HT-29 (cell line): ENCODE measurements at places on chromosomes 4 and X.

DNA sequence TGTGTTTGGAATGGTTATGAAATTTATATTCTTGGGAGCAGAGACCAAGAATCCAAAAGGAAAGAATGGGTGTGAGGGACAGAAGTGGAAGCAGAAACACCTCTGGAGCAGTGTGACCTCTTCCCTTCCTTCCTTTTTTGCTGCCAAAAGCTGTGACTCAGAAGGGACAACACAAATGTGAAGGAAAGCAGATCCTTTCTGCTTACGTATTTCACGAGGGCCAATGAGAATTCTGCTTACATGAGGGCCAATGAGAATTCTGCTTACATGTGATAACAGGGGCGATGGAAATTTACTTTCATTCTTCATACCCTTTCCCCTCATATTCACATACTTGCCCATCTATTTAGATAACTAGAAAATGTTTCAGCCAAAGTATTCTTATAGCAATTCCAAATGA, 404.6 kb downstream of the PRDM5 start:
- DNase-seq = peak; percentile 28

DNA sequence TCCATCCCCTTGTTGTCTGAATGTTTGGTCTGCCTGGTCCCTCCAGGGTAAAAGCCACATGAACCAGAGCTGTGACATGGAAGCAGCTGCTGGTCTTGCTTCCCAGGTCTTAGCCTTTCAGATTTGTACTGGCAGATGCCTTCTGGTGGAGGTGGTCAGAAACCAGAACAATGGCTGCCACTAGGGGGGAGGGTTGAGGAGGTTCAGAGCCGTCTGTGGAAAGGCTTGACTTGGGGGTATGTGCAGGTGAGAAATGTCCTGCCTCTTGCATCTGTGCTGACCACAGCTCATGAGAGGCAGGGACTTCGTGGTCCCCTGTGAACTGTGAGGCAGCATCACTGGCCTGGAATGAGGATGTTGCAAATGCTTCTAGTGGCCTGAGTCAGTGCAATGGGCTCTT, 144.2 kb upstream of the WDR1 start:
- no peak for DNase-seq

DNA sequence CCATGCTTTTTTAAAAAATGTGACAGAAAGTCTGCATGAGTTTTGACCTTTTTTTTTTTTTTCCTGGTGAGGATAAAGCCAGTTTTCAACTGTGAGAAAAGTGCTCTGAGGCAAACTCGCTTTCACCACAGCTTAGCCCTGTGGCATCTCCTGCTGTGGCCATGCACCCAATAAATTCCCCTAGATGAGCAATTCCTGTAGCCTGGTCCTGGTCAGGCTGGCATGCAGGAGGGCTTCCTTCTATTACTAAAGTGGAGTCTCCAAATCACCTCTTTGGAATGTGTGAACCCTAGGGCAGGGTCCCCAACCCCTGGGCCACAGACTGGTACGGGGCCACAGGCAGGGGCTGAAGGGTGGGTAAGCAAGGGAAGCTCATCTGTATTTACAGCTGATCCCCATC, 265.4 kb downstream of the RAPGEF2 start:
- DNase-seq = no peak

DNA sequence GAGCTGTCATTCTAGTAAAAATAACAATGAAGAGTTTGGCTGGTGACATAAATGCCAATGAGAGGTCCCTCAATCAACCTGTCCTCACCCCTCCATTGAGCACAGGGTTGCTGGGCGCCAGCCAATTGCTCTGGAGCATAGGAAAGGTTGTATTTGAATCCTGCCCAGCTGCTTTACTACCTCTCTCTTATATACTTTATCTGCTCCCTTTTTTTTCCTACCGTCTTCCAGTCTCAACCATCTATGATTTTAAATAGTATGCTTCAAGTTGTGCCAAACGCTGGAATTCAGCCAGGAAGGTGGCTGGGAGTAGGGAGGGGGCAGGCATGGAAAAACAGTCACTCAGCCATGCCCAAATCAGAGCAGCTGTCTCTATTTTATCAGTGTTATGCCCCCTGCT, 153.8 kb downstream of the NR3C2 start:
- no peak for DNase-seq

- peak; percentile 10 for DNase-seq
Observed at GRCh38 chr4:26220696-26221095, 100.1 kb upstream of the RBPJ start.

DNA sequence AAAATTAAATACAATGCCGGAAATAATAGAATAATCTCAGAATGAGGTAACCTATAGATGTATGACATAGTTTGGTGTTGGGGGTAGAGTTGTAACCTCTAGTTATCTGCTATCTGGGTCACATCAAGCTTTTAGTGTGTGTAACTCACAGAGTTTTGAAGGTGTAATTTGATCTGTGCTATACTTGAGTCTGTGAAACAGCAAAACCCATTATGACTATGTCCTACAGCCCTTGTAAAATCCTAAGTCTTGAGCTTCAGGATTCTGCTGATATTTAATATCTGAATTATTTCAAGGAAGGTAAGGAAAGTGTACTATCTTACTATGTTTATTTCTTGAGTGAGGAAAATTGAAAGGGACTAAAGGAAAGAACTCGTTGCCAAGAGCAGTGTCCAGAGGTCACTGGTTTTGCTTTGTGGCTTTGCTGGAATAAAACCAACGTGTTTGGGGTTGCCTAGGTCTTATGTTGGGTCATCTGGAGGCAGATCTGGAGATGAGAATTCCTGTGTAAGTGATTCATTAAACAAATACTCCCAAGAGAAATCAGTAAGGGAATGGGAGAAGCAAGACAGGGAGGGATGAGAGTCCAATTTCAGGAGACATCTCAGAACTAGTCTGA, 107.8 kb upstream of the CBLL2 start:
- no peak for DNase-seq

- DNase-seq = no peak
Observed at GRCh38 chrX:46463682-46464081, 81.5 kb downstream of the ZNF674 start.

- DNase-seq = no peak
Observed at GRCh38 chr4:105951198-105951597, 55.9 kb downstream of the NPNT start.

- no peak for DNase-seq
Observed at GRCh38 chr4:632926-633325, 7.6 kb downstream of the PDE6B start.
